Uterine smooth muscle cell (primary cell): ENCODE measurements at places on chromosomes 4 and X. TPM values are rescaled to one million over a fixed set of nuclear protein-coding genes. Genes with fewer than 3 reads are reported as not detected.

Gene SLC10A4
- total RNA-seq = 0.25 and 0.77 TPM in 2 replicates

Gene WDR17
- 4.3 and 5.6 TPM in 2 replicates for total RNA-seq

Gene PCGF3
- 35.0 and 45.2 TPM in 2 replicates for total RNA-seq

Gene PLP1
- total RNA-seq = under 0.01 and 0.22 TPM in 2 replicates

Gene IL3RA
- total RNA-seq = 0.12 TPM in 1 of 2 replicates, not detected in the other

Gene IQCM
- 0.11 TPM in 1 of 2 replicates, not detected in the other for total RNA-seq

Gene CLNK
- not detected in 2 replicates for total RNA-seq

Gene CSAG2
- not detected in 2 replicates for total RNA-seq
